ENCODE measurements at places on chromosomes 1 and 21.

DNA sequence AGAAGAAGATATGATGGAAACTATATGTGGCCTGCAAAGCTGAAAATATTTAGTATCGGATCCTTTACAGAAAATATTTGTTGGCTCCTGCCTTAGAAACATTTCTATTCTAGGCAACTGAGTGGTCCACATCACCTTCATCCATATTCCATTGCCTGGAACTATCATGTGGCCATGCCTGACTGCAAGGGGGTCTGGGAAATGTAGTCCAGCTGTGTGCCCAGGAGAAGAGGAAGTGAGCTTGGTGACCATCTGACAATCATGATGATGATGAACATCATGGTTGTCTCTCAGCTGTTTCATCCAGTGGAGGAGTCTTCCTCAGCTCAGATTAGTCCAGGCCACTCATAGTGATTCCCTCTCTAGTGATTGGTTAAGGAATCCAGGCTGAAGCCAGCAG, 61.8 kb upstream of the IFNLR1 start:
- no peak for DNase-seq

DNA sequence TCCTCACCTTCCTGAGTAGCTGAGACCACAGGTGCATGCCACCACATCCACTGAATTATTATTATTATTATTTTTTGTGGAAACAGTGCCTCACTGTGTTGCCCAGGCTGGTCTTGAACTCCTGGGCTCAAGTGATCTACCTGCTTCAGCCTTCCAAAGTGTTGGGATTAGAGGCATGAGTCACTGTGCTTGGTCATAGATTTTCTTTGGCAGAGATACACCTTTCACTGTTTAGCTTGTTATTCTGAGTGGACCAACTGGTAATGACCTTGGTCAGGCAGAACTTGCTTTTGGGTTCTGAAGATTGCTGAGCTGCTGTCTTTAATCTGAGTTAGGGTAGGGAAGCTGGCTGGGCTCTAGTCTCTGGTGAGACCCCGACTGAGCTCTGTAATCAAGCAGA, 66.8 kb downstream of the DNAH14 start:
- no peak for DNase-seq

GRCh38 chr1:6776895-6777294, 8.4 kb upstream of the CAMTA1 start:
- DNase-seq: no peak

GRCh38 chr1:233673261-233673946, 59.5 kb downstream of the KCNK1 start:
- no peak for DNase-seq

DNA sequence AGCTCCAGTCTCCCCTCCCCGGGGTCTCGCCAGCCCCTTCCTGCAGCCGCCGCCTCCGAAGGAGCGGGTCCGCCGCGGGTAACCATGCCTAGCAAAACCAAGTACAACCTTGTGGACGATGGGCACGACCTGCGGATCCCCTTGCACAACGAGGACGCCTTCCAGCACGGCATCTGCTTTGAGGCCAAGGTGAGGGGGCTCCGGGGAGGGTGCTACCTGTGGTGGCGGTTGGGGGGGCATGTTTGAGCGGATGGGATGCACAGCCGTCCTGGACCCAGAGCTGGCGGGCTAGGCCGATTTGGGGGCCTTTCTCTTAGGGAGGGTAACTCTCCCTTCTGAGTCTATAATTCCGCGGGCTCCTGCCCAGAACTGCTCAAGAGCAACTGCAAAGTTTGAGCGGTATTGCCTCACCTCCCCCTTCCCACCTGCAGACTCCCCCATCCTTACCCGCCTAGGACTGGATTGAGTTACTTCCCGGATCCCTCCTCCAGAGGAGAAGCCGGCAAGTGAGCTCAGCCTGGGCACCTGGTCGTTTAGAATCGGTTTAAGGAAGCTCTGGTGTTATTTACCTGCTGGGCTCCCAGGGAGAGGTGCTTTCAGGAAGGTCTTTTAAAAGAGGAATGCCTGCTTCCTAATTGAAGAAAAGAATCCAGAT, 730 bp downstream of the NOS1AP start:
- DNase-seq: no peak

GRCh38 chr1:146012703-146013558, 8.6 kb downstream of the HJV start:
- DNase-seq: peak; percentile 57

DNA sequence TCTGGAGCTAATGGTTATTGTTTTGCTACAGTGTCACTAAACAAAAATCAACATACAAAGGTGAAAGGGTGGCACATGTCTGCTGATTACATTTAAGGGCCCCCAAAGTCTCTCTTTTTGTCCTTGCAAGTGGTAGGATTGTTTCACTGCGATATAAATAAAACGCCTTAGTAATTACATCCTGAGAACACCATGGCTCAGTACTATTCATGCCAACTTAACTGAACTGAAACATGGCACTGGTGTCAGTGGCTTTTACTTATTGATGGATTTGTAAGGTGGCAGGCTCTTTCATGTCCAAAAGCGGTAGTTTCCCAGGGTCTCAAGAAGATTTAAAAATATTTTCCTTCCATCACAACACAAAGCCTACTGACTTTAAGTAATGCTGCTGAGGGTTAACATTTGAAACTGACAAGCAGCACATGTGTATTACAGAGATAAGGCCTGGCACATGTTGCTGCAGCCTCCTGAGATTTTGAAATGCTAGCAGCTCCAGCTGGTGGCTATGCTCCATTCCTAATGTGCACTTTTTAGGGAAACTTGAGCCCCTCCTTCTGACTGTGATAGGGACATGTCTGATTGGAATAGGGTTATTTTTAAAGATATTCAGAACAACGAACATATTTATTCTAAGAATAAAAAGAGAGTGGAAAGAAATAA, 86.8 kb downstream of the ATP1B1 start:
- DNase-seq: no peak

GRCh38 chr1:55428231-55428630, 213.1 kb upstream of the USP24 start:
- DNase-seq: no peak

GRCh38 chr1:98516306-98516705, 145.2 kb upstream of the SNX7 start:
- no peak for DNase-seq

GRCh38 chr21:43854773-43855633, 10.0 kb upstream of the AGPAT3 start:
- no peak for DNase-seq

DNA sequence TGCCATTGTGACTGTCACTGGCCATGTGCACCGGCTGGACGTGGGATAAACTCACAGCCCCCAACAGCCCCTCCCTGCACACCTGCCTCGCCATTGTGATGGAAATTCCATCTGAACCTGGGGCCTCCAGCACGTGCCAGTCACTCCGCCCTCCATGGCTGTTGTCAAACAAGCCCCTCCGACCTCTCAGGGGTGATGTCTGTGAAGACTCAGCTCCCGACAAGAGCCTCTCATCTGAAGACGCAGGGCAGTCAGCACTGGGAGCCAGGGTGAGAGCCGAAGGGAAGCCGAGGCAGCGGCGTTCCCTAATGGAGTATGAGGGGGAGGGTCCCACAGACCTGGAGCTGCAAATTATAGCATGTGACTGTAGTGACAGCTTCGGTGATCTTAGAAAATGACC, 1.4 kb upstream of the KRTAP10-2 start:
- DNase-seq: no peak

GRCh38 chr1:168803806-168804510, 75.0 kb upstream of the DPT start:
- DNase-seq: no peak

GRCh38 chr1:97340951-97341350, 579.9 kb downstream of the DPYD start:
- no peak for DNase-seq

GRCh38 chr1:159835862-159836525, 9.3 kb downstream of the SLAMF8 start:
- no peak for DNase-seq

- DNase-seq: no peak
Measured at GRCh38 chr1:29806646-29807319, 570.5 kb downstream of the PTPRU start.

- DNase-seq: no peak
Measured at GRCh38 chr1:46425726-46426125, 31.6 kb downstream of the FAAH start.

DNA sequence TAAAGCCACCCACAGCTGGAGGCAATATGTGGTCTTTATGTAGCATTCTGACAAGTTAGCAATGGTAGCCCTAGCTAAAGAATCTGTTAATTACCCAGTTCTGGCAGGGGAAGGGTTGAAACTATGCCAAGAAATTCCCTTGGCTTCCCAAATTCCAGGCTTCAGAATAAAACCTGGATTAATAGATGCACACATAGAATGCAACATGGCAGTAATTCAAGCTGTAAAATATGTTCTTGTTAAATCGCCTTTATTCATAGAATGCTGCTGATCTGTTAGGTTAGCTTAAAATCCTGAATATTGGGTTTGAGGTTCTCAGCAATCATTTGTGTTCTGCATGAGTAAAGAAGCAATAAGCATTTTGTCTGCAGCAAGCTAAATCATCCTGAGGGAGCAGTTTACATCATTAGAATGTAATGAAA, 80.1 kb downstream of the ZNF326 start:
- no peak for DNase-seq
